ENCODE measurements at places on chromosomes 13 and 19.

GRCh38 chr13:102825400-102825799 lies 20.4 kb upstream of the ERCC5 start:
- no peak for DNase-seq

GRCh38 chr13:40060296-40061007 lies 405.0 kb downstream of the COG6 start:
- no peak for DNase-seq

- DNase-seq: no peak
Measured at GRCh38 chr13:46963904-46964303, 67.1 kb upstream of the HTR2A start.

- DNase-seq: no peak
Measured at GRCh38 chr13:34883396-34883795, 58.7 kb upstream of the NBEA start.

- no peak for DNase-seq
Measured at GRCh38 chr13:28494778-28495537, at the start of gene FLT1. TSS of gene FLT1 (minus strand) at chr13:28495128. CDS start at chr13:28494843, 285 bp downstream.

GRCh38 chr13:21539687-21540086 lies 64.3 kb downstream of the MICU2 start:
- DNase-seq: no peak

- no peak for DNase-seq
Measured at GRCh38 chr19:39553082-39553652, 13.2 kb upstream of the EID2 start.

DNA sequence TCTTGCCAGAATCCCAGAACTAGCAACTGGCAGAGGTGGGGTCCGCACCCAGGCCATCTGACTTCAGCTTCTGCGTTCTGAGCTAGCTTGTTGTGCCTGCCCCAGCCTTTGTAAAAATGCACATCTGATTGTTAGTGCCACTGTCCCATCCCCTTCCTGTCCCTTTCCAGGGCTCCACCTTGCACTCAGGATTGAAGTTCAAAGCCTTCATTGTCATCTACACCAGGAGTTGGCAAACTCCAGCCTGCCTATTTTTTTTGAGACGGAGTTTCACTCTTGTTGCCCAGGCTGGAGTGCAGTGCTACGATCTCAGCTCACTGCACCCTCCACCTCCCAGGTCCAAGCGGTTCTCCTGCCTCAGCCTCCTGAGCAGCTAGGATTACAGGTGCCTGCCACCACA lies 2.9 kb downstream of the THOP1 start:
- no peak for DNase-seq

- DNase-seq: no peak
Measured at GRCh38 chr13:49064476-49064875, 88.8 kb downstream of the FNDC3A start.

DNA sequence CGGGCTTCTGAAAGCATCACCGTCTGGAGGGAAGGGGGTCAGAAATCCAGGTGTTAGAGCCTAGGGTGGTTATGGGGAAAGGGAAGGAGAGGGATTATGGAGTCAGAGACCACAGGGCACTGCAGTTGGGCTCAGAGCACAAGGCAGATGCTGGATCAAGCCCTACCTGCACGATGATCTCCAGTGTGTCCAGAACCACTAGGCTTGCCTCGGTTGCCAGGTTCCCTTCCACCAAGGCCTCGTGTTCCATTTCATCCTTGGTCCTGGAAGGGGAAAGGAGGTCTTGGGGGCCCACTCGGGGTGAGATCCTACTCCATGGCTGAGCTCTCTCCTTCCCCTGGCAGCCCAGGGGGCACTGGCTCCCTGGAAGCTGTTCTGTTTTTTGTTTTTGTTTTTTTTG lies 17.0 kb upstream of the KANK2 start:
- DNase-seq: no peak

DNA sequence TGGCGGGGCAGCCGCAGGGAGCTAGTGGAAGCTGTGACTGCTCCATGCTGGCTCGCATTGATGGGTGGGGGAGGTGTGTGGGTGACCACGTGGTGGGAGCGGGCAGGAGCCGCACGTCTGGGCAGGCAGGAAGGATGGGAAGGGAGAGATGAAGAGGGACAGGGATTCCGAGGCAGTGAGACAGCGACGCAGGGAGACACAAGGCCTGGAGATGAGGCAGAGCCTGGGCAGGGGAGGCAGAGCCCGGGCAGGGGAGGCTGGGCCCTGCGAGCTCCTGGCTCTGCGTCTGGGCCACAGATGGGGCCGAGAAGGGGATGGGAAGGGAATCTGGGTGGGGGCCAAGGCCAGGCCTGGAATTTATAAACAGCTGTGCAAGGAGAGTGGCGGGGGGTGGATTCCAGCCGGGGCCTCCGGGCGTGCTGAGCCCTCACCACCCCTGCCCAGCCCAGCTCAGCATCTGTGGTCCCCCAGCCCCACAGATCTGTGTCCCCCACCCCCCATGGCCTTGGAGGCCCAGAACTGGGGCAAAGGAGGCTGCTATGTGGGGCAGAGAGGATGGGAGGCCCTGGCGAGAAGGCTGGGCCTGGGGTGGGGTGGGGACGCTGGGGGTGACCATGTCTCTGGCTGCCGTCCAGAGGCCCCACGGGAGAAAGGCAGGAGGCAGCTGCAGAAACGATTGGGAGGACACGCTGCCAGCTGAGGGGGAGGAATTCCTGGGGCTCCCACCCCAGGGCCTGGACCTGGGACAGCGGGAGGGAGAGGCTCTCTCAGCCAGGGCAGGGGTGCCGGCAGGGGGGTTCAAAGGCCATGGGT lies 6.0 kb downstream of the EHD2 start:
- no peak for DNase-seq

GRCh38 chr19:47032171-47032811 lies 12.7 kb downstream of the NPAS1 start:
- peak; percentile 46 for DNase-seq

DNA sequence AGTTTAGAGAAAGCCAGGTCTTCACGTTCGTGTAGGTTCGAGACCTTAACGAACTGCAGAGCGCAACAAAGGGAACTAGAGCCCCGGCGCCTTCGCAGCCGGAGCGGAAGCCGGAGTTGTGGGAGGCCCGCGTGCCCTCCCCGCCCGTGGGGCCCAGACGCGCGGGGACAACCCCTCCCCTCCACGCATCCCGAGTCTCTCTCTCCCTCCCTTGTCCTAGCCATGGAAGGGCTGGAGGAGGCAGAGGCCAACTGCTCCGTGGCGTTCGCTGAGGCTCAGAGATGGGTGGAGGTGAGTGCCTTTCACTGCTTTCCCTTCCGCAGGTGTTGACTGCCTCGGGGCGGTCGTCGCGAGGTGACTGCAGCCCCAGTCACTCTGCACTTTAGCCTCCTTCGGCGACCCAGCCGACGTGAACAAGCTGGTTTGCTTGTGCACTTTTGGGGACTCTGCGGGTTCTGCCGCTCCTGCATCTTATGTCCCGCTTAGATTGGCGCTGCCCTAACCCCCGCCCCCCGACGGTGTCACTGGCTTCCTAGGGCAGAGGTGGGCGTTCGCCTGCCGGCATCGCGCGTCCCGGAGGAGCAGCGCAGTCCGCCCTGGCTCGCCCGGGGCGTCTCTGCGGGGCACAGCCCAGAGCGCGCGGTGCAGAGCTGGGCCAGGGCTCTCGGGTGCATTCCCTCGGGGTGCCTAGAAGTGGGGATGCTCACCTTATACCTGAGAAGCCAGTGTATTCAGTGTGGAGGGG lies 478 bp downstream of the LMO7 start:
- no peak for DNase-seq

- DNase-seq: no peak
Measured at GRCh38 chr13:103066781-103067345, 646 bp upstream of the SLC10A2 start.

DNA sequence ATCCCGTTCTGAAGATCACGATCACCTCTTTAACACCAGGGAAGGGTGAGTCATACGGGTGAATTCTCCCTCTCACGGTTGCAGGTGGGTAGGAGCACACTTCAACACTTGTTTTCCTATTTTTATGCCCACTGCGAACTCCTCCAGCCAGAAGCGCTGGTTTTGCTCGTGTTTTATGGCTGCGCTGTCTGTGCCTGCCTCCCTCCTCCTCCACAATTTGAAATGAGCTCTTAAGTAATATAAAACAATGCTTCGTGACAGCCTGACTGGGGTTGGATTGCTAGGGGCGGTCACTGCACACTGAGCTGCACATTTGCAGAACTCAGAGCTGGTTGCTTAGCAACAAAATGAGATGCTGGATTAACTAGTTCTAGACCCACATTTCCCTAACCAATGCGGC lies 12.9 kb downstream of the CCDC70 start:
- DNase-seq: no peak

GRCh38 chr13:30696278-30697176 lies 38.8 kb upstream of the ALOX5AP start:
- peak; percentile 2 for DNase-seq

- DNase-seq: peak; percentile 85
Measured at GRCh38 chr13:43307921-43308433, 284.6 kb downstream of the DNAJC15 start.

- DNase-seq: no peak
Measured at GRCh38 chr19:36577271-36577996, 4.3 kb upstream of the ZNF529 start.

GRCh38 chr13:28171266-28171665 lies 32.9 kb downstream of the PAN3 start:
- no peak for DNase-seq

GRCh38 chr13:99354371-99354951 lies 47.3 kb upstream of the GPR183 start:
- DNase-seq: no peak

DNA sequence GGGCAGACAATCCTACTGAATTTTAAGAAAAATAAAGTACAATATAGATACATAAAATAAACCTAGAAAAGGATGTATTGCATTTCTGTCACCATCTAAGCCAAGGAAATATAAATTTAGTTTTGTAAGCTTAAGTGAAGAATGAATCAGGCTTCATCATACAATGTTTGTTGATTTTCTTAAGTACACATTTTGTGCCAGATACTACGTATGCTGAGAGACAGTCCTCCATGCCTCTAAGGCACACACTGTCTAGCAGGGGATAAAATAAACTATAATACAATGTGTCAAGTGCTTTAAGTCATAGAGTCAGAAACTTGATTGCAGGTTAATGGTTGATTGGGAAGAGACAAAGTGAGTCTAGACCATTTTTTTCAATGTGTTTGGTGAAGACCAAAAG lies 465.7 kb downstream of the TBC1D4 start:
- no peak for DNase-seq

- no peak for DNase-seq
Measured at GRCh38 chr13:52838433-52839107, 9.9 kb downstream of the PCDH8 start.

DNA sequence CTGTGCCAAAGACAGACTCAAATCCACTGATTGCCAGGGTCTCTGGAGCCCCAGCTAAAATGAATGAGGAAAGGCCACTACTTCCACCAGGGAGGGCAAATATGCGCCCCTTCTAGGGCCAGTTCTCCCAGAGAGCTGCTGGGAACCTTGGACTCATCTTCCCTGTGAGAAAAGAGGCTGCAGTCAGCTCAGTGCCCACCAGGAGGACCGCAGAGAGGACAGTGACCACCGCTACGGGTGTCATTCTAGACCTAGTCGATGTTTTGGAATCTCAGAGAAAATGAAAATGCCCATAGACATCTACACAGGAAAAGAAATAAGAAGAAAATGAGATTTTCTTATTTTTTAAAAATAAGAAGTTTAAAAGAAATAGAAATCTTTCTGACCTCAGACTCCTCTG lies 235.1 kb downstream of the UQCRFS1 start:
- DNase-seq: no peak

- no peak for DNase-seq
Measured at GRCh38 chr13:19183676-19184075, 2.1 kb upstream of the TUBA3C start.

DNA sequence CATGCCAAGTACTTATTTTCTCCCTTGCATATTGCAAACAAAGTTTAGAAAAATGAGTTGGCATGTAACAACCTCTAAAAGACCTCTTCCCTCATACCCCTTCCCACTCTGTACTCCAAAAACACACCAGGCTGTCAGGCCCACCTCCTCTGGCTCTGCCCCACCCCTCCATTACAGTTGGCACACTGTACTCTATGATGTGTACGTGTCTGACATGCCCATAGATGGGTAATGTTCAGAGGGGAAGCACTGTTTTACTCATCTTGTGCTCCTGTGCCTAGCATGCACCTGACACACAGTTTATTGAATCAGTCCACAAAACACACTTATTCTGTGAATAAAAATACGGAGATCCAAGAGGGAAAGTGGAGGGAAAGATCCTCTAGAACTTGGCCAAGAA lies 45.6 kb downstream of the SERPINE3 start:
- DNase-seq: no peak

DNA sequence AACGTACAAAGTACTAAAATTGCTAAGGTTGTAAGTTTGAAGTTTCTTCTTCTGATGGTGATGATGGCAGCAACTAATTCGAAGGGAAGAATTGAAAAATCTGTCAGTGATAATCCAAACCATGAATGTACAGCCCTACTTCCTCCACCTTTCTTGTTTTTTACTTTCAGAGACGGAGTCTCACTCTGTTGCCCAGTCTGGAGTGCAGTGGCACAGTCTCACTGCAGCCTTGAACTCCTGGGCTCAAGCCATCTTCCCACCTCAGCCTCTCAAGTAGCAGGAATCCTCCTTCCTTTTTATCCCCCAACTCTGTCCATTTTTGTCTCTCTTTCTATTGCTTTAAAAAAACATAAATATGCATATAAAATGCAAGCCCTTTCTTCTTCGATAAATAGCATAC lies 112.3 kb upstream of the SOX21 start:
- no peak for DNase-seq

Data from NCI-H2081 (cell line).